Mesendoderm (in vitro differentiated cells): ENCODE measurements at places on chromosomes 2 and 18.

DNA sequence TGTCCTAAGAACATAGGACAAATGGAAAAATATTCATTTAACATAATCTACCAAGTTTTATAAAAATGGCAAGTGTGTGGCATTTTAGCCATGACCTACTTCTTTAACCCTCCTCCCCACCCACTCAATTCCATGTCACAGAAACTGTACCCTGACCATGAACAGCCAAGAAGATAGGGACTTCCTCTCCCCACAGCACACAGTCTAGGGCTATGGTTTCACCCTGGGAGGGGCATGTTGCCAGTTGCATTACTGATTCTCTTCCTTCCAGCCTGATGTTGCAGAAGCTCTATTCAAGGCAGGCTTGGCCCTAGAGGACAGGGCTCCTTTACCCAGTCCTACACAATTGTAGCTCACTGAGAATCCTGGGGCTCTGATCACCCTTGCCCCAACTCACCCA lies 153.6 kb upstream of the KLF7 start:
- DNase-seq = no peak

DNA sequence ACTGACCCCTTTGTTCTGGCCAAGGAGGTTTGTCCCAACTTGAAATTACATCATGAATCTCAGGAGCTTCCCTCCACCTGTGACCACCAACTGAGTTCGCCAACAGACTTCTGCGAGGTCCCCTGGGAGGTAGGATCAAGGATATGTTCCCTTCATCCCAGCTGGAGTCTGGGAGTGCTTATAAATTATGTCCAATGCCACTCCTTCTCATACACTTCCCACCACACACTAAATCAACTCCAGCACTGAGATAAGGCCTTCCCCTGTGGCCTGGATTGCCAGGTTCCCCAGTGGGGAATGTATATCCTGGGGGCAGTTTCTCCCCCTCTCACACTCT lies 99.2 kb downstream of the RND3 start:
- DNase-seq = no peak

- DNase-seq = no peak
Observed at GRCh38 chr2:5995832-5996231, 303.6 kb downstream of the SOX11 start.

DNA sequence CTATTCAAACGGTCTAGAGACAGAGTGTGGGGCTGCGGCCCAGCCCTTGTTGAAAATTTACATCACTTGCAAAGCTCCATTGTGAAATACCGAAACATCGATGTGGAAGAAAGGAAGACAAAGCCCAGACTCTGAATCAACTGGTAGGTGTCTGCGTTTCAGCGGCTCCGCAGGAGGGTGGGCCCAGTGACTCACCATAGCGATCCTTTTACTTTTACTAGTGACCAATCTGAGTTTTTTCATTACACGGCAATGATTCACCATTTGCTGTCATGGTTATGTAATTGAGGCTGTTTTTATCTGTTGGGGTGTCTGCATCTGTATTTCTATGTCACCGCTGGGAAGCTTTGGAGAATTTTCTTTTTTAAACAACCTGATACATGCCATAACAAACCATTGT lies 66.6 kb upstream of the ODC1 start:
- peak; percentile 55 for DNase-seq

DNA sequence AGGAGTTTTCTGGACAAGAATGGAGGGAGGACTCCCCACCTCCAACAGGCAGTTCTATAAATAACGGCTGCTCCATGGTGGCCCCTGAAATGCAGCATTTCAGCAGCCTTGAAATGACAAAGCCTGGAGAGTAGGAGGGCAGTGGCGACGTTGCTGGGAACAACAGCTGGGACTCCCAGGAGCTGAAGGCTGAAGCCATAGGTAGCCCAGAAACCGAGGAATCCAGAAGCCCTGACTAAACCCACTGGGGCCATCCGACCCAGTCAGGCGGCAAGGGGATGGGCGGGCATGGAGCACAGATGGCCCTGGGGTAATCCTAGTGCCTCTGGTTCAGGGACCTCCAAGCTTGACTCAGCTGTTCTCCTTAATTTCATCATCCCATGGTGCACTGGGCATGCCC lies 9.0 kb downstream of the PRKAG3 start:
- DNase-seq = no peak

GRCh38 chr2:226131299-226131784 lies 668.3 kb downstream of the IRS1 start:
- no peak for DNase-seq

- DNase-seq = no peak
Observed at GRCh38 chr2:102606353-102606752, 13.0 kb upstream of the SLC9A2 start.

DNA sequence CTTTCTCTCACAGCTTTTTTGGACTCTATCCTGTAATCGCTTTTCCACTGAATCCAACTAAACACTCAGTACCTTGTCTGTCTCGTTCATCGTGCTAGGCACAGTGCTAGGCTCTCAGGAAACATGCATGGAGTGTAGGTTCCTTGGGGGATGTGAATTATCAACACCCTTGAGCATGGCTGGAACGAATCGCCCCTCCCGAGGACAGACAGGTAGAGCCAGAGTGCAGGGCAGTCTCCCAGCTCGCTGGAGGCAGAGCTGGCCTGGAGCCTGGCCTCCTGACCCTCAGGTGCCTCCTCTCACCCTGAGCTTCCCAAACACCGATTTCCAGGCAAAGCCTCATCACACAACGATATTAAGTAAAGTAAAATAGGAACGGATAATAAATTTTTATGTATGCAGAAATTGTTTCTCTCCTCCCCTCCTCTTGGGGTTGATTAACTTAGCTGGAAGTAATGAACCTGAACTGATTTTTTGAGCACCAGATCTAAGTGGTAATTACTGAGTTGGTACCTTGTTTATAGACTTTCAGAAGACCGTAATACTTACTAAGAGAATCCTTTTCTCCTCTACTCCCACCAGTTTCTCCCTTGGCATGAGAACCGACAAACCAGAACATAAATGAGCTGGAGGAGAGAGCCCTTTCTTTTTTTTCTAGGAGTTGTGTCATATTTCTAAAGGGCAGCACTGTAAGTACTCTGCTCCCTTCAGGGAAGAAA lies 90.5 kb downstream of the MSH2 start:
- DNase-seq = no peak

GRCh38 chr18:79465392-79465991 lies 69.8 kb downstream of the NFATC1 start:
- peak; percentile 60 for DNase-seq

- peak; percentile 88 for DNase-seq
Observed at GRCh38 chr2:176115883-176116813, at the start of gene HOXD10. HOXD10 (plus strand) TSS chr2:176116778; CDS start chr2:176116834, 56 bp downstream.

DNA sequence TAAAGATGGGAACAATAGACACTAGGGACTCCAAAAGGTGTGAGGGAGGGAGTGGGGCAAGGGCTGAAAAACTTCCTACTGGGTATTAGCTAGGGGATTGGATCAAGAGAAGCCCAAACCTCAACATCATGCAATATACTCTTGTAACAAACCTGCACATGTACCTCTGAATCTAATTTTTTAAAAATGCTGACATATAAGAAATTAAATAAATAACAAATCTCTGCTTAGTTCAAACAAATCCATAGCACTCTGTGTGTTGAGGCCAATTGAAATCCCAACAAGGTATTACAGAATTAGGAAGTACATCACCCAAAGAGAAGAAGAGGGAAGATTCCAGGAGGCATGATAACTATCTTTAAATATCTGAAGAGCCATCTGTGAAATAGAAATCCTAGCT lies 55.4 kb upstream of the CDH20 start:
- DNase-seq = no peak

DNA sequence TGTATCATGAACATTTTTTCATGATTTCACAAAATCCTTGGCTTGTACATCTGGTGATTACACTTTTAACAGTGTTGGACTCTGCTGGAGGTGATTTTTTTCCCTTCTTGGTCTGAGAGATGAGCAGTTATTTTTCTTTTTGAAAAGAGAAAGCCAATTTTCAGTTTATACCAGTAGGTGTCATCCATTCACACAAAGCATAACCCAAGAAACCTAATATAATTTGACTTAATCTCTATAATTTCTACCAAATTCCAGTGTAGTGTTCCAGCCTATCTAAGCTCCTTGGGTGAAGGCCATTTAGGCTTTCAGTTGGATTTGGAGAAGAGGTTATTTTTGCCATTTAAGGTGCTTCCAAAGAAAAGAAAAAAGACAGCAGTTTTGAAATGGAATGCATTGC lies 7.7 kb upstream of the ICOS start:
- DNase-seq = no peak

GRCh38 chr2:70356941-70357683 lies 55.2 kb upstream of the FAM136A start:
- no peak for DNase-seq

- no peak for DNase-seq
Observed at GRCh38 chr2:223877721-223878410, 40.5 kb upstream of the AP1S3 start.

GRCh38 chr2:72118386-72118785 lies 29.3 kb downstream of the CYP26B1 start:
- DNase-seq = no peak

DNA sequence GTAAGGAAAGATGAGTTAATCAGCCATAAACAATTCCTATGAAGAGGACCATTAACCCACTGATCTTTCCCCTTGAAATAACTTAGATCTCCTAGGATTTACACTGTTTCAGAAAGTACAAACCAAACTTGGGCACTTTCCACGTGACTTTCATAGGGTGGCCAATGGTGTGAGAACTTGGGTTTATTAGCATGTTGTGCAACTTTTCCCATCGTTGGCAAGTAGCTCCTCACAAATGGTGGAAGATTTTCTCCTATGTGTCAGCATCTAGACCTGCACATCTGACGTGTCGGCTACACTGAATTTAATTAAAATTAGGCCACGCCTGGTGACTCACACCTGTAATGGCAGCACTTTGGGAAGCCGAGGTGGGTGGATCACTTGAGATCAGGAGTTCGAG lies 116.3 kb downstream of the GALNT1 start:
- no peak for DNase-seq

DNA sequence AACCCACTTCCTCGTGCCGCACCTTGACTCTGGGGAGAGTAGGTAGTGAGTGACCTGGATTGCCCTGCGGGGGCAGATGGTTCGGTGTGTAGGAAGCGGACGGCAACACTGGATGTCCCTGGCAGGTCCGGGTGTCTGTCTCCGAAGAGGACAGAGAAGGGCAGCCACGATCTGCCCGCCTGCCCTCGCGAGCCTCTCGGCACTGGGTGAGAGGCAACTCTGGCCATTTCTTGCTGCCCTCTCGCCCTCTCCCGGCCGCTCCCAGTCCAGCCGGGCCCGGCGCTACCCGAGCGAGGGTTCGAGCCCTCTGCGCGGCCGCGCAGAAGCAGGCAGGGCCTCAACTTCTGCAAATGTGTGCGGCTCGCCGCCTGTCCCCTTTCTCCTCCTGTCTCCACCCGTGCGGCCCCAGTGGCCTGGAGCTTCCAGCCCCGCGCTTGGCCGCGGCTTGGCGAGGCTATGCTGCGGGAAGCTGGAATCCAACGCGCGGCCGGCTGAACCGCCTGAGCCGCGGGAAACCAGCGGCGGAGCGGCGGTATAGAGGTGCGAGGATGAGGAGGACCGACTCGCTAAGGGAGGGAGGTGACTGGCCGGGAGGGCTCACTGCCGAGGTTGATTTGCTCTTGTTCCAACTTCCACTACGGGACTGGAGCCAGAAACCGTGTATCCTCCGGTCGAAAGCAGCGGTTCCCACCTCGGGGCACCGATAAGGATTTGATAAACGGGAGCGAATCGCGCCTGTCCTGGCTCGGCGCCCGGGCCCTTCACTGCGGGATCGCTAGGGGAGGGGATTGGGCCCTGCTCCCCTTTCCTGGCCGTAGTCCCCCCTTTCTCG lies 1.5 kb downstream of the EPAS1 start:
- peak; percentile 56 for DNase-seq

- no peak for DNase-seq
Observed at GRCh38 chr2:215790523-215791421, 222.6 kb downstream of the MREG start.

GRCh38 chr2:230974096-230974913 lies 21.6 kb upstream of the SPATA3 start:
- DNase-seq = no peak

- DNase-seq = no peak
Observed at GRCh38 chr2:129803871-129804270, 175.6 kb upstream of the RAB6C start.

DNA sequence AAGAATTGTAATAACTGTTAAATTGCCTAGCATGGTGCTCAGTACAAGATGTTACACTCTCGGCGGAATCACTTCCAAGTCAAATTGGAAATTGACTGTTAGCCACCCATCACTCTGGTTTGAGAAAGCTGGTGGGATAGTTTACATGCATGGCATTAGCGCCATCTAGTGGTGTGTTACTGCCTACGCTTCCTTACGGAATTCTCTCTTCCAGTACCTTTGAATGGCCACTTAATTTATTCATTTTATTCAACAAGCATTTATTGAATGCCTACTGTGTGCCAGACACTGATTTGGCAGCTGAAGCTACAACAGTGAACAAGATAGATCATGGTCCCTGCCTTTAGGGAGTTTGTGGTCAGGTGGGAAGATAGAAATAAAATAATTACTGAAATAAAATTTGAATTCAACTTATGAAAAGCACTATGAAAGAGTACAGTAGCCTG lies 171.2 kb downstream of the TMEM247 start:
- DNase-seq = peak; percentile 83

GRCh38 chr18:49024804-49025421 lies 74.1 kb upstream of the SMAD7 start:
- DNase-seq = no peak

- DNase-seq = no peak
Observed at GRCh38 chr2:34179511-34179910, 580.4 kb upstream of the FAM98A start.

DNA sequence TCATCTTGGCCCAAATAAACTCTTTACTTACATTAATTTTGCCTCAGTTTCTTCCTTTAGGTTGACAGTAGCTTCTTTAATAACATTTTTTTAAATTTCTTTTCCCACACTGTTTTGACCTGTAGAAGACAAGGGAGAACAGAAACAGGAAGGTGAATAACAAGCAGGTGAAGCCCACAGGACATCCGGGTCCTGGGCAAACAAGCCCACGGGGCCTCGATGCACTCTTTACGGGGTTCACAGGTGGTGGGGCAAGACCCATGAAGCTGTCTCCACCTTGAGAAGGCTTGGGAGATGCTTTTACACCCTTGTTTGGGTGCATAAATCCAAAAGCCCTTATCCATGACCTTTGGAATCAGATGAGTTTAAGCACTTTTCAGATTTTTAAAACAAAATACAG lies 301.0 kb upstream of the MGAT5 start:
- DNase-seq = no peak

- DNase-seq = peak; percentile 37
Observed at GRCh38 chr18:80210312-80211083, 36.8 kb downstream of the PARD6G start.

DNA sequence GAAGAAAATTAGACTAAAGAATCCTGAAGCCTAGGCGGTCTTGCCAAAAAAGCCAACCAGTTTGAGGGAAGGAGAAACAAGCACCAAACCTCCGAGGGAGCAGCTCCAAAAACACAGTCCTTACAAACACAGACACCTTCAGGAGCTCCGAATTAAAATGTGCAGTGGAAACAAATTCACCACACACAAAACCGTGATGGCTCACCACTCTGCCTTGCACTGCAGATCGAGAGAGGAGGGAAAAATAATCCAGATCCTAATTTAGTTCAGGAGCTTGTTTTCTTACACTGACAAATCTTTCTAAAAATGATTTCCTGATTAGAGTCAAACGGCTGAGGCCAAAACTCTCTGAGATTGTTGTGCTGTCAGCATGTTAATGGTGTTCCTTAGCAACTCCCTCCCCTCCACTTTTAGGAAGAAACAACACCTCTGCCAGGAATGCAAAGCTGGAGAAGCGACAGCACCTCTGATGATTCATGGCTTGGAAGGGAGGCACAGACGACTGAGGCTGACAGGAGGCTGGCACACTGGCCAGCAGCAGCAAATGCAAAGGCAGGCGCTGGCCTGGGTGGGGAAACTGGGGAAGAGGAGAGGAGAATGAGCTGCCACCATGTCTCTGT lies 249.4 kb upstream of the KLHL29 start:
- DNase-seq = peak; percentile 97

- DNase-seq = no peak
Observed at GRCh38 chr2:217058791-217059755, 199.2 kb upstream of the TNP1 start.
